ENCODE measurements at places on chromosomes 6 and 20. TPM values are rescaled to one million over a fixed set of nuclear protein-coding genes. Genes with fewer than 3 reads are reported as not detected.

GRCh38 chr6:166610069-166610468 lies 17.0 kb downstream of the RPS6KA2 start:
- DNase-seq = no peak

Gene PLCB4
- total RNA-seq = 11.8 TPM

DNA sequence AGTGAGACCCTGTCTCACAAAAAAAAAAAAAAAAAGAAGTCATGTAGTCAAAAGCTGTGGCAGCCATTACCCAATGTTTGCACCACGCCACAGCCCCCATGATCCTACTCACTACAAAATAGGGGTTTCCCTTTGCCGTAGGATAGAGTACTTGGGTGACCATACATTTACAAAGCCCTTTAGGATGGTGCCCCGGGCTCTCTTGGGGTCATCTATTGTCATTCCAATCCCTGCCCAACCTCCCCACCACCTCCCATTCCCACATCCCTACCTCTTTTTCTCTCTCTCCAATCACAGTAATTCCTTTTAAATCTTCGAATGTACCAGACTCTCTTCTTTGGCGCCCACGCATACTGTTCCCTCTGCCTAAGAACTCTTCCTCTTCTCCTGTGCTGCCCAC lies 74.6 kb downstream of the KIAA0319 start:
- no peak for DNase-seq

Gene GCNT2
- 19.2 TPM for total RNA-seq

GRCh38 chr6:38420207-38420606 lies 219.5 kb downstream of the BTBD9 start:
- no peak for DNase-seq

All from frontal cortex (tissue), 4 donors.